ENCODE measurements at places on chromosomes 6 and 20.

DNA sequence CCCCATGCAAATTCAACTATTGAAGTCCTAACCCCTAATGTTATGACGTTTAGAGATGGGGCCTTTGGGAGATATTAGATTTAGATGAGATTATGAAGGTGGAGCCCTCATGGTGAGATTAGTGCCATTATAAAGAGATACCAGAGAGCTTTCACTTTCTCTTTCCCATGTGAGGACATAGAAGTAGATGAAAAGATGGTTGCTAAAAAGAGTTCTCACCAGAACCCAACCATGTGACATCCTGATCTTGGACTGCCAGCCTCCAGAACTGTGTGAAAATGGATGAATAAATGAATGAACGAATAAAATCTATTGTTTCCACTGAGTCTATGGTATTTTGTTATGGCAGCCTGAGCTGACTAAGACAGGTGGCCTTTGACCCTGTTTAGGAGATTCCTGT, 50.6 kb upstream of the FBXO30 start:
- DNase-seq = no peak

DNA sequence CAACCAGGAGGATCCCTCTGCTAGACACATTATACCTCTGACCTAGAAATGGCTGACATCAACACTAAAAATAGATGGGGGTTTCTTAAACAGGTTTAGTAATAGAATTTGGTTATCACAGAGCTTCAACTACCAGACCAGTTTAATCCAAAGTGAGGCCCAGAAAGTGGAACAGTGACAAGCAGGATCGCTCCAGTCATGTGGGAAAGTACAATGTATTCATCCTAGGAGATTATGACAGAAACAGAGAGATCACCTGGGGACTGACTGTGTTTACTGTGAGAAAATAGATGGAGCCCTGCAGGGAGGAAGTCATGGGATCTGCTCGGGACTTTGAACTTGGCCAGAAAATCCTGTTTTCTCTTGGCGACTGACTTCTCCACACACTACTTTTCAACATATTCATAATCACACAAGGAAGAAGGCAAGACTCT, 238.7 kb upstream of the SOX4 start:
- no peak for DNase-seq

DNA sequence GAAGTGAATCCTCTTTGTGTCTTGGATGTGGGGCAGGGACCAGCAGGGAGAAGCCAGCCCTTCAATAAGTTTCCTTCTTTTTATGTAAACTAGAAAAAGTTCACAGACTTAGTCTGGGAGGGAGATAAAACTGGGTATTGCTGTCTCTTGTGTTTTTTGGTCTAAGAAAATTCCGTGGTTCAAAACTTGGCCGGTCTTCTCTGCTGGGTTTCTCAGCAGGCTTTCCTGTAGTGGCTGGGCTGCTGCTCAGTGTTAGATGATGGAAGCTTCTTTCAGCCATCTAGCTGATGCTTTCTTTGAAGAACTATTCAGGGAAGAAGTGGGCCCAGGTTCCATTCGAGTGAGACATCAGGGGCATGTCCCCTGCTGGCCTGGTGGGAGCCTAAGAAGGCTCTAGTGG, 70.7 kb upstream of the SCP2D1 start:
- no peak for DNase-seq

- no peak for DNase-seq
Observed at GRCh38 chr6:5278565-5279120, 17.3 kb downstream of the FARS2 start.

- DNase-seq = no peak
Observed at GRCh38 chr6:118565311-118565960, 17.3 kb downstream of the PLN start.

DNA sequence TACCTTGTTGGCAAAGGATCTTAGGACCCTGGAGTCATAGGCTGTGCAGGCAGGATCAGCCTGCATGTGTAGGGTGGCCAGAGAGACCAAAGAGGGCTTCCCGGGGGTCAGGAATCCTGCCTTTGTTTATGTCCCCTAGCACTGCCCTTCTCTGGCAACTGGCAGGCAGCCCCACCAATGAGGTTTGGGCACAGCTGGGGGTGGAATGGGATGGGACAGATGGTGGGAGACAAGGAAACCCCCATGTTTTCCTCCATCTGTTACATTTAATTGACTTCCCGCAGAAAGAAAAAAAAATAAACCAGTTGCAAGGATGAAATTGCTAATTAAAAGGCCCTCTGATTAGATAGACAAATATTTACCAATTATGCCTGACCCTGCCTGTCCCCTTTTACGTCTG, 27.6 kb downstream of the CD40 start:
- no peak for DNase-seq

GRCh38 chr6:18707714-18708439, 320.7 kb downstream of the RNF144B start:
- no peak for DNase-seq

DNA sequence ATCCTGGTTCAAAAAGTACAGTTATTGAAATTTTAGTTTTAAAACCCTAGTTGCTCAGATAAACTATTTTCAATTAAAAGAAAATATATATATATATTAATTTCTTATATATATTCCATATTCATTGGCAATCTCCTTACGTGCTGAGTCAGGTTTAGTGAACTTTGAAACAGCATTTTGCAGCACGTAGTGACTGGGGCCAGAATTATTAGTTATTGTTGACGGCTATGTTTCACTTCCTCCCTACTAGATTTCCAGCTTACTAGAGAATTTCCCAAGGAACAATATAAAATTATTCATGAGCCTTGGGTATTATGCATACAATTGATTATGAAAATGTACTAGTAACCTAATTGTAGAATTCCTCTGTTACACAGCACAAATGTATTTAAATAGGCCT, 150.3 kb downstream of the KLHL32 start:
- DNase-seq = no peak

DNA sequence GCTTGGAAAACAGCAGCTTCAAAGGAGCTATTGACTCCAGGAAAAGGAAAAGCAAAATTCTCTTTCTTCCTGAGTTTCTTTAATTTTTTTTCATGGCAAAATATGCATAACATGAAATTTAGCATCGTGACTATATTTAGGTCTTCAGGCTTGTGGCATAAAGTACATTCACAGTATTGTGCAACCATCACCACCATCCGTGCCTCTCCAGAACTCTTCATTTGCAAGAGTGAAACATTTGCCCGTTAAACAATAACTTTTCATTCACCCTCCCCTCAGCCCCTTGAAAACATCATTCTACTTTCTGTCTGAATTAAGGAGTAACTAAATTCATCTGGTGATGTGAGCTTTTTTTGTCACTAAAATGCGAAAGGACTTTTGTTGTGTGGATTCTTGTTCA, 251.7 kb downstream of the PHACTR1 start:
- no peak for DNase-seq

DNA sequence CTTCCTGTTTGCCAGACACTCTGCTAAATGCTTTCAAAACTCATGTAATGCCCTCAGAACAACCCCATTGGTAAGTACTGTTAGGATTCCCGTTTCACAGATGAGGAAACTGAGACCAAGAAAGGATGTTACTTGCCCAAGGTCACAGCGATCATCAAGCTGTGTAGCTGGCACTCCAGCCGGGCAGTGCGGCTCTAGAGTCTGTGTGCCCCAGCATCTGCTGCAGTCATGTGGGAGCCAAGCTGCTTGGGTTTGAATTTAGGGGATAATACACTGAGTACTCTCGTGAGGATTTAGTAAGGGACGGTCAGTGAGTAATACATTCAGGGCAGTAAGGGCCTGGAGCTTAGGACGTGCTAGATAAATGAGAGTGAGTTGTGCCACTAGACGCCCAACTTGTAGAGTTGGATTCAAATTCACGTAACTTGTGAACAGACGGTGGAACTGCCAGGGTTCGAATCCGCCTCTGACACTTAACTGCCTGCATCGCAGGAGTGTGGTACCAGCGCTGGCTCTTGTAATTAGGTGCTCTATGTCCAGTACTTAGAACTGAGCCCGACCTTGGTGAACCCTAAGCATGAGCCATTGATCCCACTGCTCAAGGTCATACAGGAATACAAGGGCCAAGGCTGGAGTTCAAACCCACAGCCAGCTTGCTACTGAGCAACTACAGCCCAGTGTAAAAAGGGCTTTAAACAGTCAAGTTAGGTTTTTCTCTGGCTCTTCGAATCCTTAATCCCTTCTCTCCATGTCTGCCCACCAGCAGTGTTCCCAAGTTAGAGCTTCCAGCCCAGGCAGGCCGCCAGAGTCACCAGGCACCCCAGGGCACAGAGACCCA, 70.2 kb downstream of the EYA2 start:
- DNase-seq = no peak

DNA sequence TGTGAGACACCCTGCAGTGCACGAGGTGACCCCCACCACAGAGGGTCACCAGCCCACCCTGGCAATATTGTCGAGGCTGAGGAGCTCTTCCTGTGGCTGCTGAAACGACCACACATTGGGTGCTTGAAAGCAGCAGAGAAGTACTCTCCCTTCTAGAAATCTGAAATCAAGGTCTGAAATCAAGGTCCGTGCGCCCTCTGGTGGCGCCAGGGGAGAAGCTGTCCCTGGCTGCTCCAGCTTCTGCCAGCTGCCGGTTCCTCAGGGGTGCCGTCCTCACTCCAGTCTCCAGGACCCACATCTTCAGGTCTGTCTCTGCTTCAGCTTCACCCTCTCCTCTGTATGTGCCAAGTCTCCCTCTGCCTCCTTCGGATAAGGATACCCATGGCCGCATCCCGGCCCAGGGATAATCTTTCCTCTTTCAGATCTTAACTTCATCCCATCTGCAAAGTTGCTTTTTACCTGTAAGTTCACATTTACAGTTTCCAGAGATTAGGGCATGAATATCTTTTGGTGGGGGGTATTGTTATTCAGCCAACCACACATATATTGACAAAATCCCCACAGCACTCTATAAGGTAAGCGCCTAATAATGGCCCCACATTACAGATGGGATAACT, 108.3 kb upstream of the PHACTR3 start:
- DNase-seq = peak; percentile 14

- no peak for DNase-seq
Observed at GRCh38 chr6:79650950-79651349, 19.8 kb downstream of the SH3BGRL2 start.

- no peak for DNase-seq
Observed at GRCh38 chr6:168885751-168886742, 367.6 kb downstream of the THBS2 start.

- no peak for DNase-seq
Observed at GRCh38 chr6:165404296-165404695, 94.9 kb upstream of the C6orf118 start.

- no peak for DNase-seq
Observed at GRCh38 chr6:11621119-11621518, 83.6 kb downstream of the TMEM170B start.

GRCh38 chr6:7561153-7561964, 19.9 kb downstream of the DSP start:
- DNase-seq = no peak

GRCh38 chr6:164114051-164114450, 699.5 kb downstream of the QKI start:
- no peak for DNase-seq

GRCh38 chr6:6751266-6751596, 162.7 kb downstream of the LY86 start:
- DNase-seq = no peak

DNA sequence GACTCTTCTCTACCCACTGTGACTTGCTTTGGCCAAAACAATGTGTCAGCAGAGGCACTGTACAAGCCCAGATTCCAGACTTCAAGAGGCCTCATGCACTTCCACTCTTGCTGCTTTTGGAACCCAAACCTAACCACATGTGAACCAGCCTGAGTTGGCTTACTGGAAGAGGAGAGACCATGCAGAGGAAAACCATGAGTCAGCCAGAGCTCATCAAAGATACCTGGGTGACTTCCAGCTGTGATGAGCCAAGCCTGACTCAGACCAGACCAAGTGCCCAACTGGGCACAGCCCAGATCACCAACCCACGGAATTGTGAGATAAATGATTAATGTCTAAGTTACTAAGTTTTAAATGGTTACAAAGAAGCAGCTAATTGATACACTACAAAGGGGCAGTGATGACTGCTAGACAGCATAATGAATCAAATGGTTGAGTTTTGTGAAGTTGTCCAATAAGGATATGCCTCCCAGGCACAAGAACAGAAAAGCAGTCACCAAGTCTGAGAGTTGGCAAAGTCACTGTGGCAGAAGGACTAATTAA, 16.2 kb upstream of the BEND6 start:
- peak; percentile 98 for DNase-seq

All from HFF-Myc (cell line).